Smooth muscle cell of trachea (primary cell): ENCODE measurements at places on chromosomes 3 and 15. TPM values are rescaled to one million over a fixed set of nuclear protein-coding genes. Genes with fewer than 3 reads are reported as not detected.

The CCDC39 gene
- 0.15 and 0.17 TPM in 2 replicates for total RNA-seq

The VGLL3 gene
- total RNA-seq, result 25.7 and 55.6 TPM in 2 replicates

The NECTIN3 gene
- 73.0 and 75.8 TPM in 2 replicates for total RNA-seq

The ABHD6 gene
- total RNA-seq, result 8.6 and 12.1 TPM in 2 replicates

The CKMT1B gene
- total RNA-seq, result not detected in 2 replicates

The SYNPR gene
- total RNA-seq, result not detected in 2 replicates

The TNK2 gene
- 7.6 and 10.9 TPM in 2 replicates for total RNA-seq

The MNS1 gene
- 1.2 and 3.9 TPM in 2 replicates for total RNA-seq

The CELSR3 gene
- total RNA-seq, result 1.0 and 3.5 TPM in 2 replicates

The P2RY1 gene
- total RNA-seq, result 4.0 and 4.1 TPM in 2 replicates

The PDCD10 gene
- 41.7 and 65.0 TPM in 2 replicates for total RNA-seq

The VWA5B2 gene
- not detected in 2 replicates for total RNA-seq
